Hematopoietic multipotent progenitor cell treated with erythropoietin and hydrocortisone succinate and interleukin-3 and kit ligand, for 4 days (in vitro differentiated cells): ENCODE measurements at places on chromosomes 6 and 20.

GRCh38 chr6:1609648-1610496 lies at the start of gene FOXC1:
FOXC1 (plus strand) TSS chr6:1609915; CDS start chr6:1610446, 531 bp downstream.
- DNase-seq, result peak; percentile 71

DNA sequence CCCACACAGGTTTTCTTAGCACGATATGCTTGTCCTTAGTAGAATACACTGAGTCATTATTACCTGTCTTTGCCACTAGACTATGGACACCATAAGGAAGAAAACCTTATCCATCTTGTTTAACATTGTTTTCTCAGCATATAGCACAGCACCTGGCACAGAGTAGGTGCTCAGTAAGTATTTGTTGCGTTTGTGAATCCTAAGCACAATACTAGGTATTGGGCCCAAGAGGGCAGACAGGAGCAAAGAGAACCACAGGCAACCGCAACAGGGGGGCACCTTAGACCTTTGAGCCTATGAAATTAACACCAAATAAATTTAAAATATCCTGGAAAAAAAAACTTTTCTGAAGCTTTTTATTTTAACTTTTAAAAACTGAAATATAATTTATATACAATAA lies 3.7 kb upstream of the NCOA6 start:
- DNase-seq, result peak; percentile 22

DNA sequence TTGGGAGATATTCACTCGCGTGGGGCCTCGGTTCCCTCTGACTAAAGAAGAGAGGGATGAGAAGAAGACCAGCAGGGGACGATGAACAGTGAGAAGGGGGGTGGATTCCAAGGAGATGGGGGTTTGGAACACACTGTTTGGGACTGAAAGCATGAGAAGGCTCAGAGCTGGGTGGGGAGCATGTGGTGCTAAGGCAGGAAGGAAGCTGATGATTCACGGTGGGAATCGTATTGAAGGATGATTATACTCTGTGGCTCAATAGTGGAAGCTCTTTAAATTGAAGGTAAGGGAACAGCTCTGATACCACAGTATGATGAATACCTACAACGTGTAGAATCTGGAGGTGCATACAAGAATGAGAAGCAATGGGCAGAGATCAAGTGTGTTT lies 117.5 kb upstream of the KCNK16 start:
- DNase-seq, result no peak

DNA sequence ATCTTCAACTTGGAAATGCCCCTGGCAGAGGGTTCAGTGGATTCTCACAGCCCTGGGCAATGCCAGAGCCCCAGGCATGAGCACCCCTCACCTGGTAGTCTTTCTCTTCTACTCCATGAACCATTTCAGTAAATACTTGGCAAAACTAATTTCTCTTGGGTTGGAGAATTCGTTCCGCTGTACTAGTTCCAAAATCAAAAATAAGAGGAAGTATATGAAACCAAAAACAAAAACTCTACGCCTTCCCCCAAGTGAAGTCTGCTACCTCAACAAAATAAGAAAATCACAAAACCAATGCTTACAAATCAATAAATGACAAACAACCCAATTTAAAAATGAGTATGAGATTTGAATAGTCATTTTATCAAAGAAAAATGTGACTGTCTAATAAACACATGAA lies 12.6 kb downstream of the GFOD1 start:
- DNase-seq, result no peak

- no peak for DNase-seq
These were observed 89.2 kb downstream of the RPP40 start for GRCh38 chr6:4914420-4915159.

GRCh38 chr20:61118429-61119224 lies 133.4 kb upstream of the CDH4 start:
- DNase-seq, result no peak

- peak; percentile 63 for DNase-seq
These were observed 21.6 kb upstream of the TNFAIP3 start for GRCh38 chr6:137845460-137845859.

DNA sequence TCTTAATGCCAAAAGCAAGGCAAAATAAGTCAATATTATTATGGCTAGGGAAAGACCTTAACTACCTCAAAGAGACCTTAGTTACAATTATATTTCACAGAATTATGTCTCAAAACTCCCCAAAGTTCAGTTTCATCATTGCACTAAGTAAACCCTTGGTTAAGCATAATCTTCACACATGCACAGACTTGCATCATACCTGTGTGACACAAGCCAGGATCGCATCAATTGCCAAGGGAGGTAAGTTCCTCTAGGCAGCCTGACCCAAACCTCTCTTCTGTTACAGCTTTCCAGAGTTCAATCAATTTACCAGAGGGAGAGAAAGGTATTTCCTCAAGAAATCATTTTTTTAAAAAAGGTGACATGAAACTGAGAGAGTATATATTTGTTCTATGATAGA lies 31.9 kb upstream of the PRSS35 start:
- DNase-seq, result no peak

GRCh38 chr6:387293-387741 lies 4.2 kb upstream of the IRF4 start:
- no peak for DNase-seq

DNA sequence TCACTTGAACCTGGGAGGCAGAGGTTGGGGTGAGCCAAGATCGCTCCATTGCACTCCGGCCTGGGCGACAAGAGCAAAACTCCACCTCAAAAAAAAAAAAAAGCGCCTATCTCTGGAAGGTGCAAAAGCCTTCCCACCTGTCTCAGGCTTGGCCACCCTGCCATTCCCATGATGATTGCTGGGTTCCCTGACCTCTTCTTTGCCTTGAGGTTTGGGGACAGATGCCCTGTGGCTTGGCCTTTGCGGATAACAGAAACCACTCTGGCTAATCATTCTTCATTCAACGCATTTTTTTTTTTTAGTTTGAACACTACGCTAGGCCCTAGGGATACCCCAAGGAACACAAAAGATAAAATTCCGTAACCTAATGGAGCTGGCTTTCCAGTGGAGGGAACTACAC lies 6.8 kb upstream of the HMGA1 start:
- DNase-seq, result no peak

DNA sequence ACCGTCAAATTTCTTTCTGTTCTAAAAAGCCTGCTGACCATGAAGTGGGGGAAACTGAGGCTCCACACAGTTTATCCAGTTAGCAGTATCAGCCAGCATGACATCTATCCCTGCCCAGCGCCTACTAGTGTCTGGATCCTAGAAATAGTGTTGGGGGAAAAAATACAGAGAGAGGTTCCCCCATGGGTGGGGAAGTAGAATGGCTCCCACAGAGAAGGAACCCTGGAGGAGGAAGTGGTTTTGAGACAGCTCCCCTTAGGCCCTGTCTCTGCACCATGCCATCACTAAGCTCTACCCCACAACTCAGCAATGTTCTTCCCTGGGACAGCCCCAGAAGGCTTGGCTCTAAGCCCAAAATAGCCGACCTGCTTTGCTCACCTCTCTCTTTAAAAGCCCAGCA lies 153.4 kb downstream of the MBOAT1 start:
- peak; percentile 62 for DNase-seq

GRCh38 chr6:35302604-35303241 lies 5.1 kb downstream of the DEF6 start:
- DNase-seq, result peak; percentile 92

- no peak for DNase-seq
These were observed 114.3 kb upstream of the HDAC2 start for GRCh38 chr6:114085211-114085610.

- DNase-seq, result no peak
These were observed 21.1 kb downstream of the CHMP4B start for GRCh38 chr20:33832103-33832804.

GRCh38 chr6:5529733-5530132 lies 268.4 kb downstream of the FARS2 start:
- DNase-seq, result no peak

DNA sequence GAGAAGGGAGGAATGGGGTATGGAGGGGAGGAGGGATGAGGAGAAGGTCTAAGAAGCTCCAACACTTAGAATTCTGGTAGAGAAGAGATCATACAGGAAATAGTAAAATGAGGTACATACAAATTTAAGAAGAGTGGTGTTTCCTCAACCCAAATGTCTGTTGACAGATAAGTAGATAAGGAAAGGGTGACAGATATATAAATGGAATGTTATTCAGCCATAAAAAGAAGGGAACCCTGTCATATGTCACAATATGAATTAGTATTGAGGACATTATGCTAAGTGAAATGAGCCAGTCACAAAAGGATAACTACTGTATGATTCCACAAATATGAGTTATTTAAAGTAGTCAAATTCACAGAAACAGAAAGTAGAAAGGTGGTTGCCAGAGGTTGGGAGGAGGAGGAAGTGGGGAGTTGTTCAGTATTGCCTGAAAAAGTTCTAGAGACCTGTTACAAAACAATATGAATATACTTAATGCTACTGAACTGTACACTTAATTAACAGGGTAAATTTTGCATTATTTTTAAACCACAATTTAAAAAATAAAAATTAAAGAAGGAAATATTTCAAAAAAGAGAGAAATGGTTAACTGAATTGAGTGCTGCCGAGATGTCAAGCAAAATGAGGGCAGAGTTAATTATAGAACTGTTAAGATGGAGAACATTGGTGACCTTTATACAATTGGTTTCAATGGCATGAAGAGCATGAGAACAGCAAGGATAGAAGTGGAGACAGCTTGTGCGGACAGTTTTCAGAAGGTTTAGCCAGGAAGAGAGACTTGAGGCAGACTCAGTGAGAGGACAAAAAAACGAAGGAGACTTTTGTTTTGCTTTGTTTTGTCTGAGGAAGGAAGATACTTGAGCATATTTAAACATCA lies 47.6 kb upstream of the ADGRF4 start:
- DNase-seq, result no peak

DNA sequence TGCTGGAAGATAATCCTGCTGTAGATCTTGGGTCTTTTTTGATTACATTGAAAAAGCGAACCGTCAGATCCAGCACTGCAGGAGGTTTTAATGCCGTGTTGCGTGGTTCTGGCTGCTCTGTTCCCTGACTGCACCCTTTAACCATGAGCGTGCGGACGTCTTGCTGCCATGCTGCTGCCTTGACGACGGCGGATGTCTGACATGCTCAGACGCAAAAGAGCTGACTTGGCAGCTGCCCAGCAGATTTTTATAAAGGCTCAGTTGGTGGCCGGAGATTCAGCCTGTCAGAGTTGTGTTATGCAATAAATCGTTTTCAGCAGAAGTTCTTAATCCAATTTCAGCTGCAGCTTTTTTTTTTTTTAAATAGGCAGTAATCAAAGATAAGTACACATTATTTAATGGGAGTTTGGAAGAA lies 119.4 kb downstream of the JARID2 start:
- peak; percentile 96 for DNase-seq

DNA sequence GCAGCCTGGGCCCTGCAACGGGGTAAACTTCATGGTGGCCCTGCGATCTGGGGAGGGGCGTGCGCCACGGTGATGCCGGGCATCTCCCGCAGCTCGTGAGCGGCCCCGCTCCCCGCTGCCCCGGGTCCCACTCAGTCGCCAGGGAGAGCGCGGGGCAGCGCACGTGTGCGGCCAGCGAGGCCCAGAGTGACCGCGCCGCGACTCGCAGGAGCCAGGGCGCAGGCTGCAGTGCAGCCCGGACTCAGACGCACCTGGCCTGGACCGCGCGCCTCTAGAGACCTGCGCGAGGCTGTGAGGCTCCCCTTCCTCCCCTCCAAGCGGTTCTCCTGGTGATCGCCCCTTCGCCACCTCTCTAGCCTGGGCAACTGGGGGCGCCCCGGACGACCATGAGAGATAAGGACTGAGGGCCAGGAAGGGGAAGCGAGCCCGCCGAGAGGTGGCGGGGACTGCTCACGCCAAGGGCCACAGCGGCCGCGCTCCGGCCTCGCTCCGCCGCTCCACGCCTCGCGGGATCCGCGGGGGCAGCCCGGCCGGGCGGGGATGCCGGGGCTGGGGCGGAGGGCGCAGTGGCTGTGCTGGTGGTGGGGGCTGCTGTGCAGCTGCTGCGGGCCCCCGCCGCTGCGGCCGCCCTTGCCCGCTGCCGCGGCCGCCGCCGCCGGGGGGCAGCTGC lies 652 bp downstream of the BMP6 start:
- peak; percentile 31 for DNase-seq

DNA sequence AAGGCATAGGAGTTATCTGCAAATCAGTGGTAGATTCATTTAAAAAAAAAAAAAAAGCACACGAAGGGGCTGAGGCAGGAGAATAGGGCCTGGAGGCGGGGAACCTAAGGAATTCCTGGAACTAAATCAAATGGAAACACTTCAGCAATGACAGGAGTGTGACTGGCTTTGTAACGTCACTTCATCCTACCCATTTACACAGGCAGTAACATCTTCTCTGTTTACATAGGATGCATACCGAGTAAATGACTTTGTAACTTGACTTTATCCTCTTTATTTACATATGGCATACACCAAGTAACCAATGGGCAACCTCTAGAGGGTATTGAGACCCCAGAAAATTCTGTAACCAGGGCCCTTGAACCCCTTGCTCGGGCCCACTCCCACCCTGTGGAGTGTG lies 56.4 kb upstream of the IYD start:
- no peak for DNase-seq
